Hematopoietic multipotent progenitor cell (in vitro differentiated cells): ENCODE measurements at places on chromosomes 7 and 10.
A peak's percentile ranks its signal among the peaks of the same experiment; 100 is the strongest.

GRCh38 chr7:44261240-44261639 is 60.5 kb downstream of the YKT6 start:
- no peak for DNase-seq

DNA sequence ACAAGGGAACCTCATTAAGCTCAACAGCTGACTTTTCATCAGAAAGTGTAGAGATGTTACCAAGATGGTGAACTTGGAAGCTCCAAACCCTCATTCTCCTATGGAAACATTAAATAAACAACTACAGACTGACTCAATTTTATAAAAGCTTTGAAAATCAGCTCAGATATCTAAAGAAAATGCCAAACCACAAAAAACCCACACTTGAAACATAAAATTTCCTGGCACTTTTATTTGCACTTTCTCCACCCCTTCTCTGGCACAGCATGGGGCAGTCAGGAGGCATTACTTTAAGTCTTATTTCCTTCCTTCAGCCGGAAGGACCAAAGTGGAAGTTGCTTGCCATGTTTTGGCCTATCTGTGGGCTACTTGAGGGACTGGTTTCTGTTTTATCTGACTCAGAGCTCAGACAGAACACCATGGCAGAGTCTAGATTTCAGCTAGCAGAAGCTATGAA is 114.7 kb downstream of the ODAD2 start:
- no peak for DNase-seq

GRCh38 chr10:15430969-15431771 is 60.1 kb upstream of the FAM171A1 start:
- no peak for DNase-seq

GRCh38 chr10:18079665-18080295 is 60.4 kb upstream of the CACNB2 start:
- DNase-seq: no peak

- DNase-seq: no peak
Measured at GRCh38 chr7:157587051-157587804, 250.4 kb downstream of the DNAJB6 start.

DNA sequence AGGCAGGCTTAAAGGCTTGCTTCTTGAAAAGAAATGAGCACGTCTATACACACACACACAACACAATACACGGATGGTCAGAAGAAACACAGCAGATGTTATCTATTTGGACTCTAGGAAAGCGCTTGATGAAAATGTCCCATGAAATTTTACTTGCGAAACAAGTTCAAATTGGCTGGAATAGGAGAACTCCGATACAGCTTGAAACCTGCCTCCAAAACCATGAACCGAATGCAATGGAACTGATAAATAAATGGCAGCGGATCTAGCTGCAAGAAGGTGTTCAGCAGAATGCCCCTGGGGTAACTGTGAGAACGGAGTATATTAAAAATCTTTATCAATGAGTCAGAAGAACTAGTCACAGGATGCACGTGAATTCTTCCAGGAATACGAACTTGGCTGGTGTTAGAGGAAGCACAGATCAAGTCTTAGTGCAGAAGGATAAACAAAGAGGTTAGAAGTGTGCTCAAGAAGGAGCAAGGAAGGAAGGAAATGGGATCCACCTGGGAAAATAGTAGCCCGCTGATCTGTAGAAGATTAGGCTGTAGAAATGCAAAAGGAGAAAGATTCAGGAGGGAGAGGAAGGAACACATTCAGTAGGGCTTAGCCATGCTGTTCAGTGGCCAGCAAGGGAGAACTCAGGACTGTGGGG is 142.0 kb upstream of the PRKCQ start:
- no peak for DNase-seq

DNA sequence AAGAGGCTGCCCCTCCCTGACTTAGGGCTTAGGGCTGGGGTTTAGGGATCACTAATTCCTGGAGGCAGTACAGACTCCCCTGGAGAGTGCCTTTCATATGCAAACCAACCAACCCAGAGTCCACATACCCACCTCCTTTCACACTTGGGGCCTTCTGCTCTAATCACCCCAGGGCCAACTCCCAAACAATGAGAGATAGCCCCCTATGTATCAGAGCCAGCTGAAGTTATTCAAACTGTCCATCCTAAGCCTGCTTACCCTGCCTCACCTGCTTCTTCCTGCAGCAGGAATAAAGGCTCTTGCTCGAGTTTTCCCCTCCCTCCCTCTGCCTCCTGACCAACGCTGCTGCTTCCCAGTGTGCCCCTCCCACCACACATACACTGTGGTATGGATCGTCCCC is 51.8 kb upstream of the SLC35G1 start:
- DNase-seq: no peak

GRCh38 chr10:70355051-70356021 is 27.1 kb downstream of the LRRC20 start:
- DNase-seq: no peak

- DNase-seq: no peak
Measured at GRCh38 chr10:75978213-75978612, 546.8 kb downstream of the LRMDA start.

- DNase-seq: peak; percentile 64
Measured at GRCh38 chr10:6678211-6678803, 98.2 kb upstream of the PRKCQ start.

DNA sequence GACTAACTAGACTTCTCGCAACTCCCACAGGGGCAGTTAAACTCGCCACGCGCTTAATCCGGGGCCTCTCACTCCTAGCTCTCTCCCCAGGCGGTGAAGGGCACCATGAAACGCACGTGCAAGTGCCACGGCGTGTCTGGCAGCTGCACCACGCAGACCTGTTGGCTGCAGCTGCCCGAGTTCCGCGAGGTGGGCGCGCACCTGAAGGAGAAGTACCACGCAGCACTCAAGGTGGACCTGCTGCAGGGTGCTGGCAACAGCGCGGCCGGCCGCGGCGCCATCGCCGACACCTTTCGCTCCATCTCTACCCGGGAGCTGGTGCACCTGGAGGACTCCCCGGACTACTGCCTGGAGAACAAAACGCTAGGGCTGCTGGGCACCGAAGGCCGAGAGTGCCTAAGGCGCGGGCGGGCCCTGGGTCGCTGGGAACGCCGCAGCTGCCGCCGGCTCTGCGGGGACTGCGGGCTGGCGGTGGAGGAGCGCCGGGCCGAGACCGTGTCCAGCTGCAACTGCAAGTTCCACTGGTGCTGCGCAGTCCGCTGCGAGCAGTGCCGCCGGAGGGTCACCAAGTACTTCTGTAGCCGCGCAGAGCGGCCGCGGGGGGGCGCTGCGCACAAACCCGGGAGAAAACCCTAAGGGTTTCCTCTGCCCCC is 19.5 kb downstream of the WNT8B start:
- DNase-seq: peak; percentile 68

GRCh38 chr10:110252151-110252550 is 44.7 kb downstream of the MXI1 start:
- no peak for DNase-seq

- DNase-seq: no peak
Measured at GRCh38 chr7:141490474-141490873, 60.7 kb upstream of the AGK start.

DNA sequence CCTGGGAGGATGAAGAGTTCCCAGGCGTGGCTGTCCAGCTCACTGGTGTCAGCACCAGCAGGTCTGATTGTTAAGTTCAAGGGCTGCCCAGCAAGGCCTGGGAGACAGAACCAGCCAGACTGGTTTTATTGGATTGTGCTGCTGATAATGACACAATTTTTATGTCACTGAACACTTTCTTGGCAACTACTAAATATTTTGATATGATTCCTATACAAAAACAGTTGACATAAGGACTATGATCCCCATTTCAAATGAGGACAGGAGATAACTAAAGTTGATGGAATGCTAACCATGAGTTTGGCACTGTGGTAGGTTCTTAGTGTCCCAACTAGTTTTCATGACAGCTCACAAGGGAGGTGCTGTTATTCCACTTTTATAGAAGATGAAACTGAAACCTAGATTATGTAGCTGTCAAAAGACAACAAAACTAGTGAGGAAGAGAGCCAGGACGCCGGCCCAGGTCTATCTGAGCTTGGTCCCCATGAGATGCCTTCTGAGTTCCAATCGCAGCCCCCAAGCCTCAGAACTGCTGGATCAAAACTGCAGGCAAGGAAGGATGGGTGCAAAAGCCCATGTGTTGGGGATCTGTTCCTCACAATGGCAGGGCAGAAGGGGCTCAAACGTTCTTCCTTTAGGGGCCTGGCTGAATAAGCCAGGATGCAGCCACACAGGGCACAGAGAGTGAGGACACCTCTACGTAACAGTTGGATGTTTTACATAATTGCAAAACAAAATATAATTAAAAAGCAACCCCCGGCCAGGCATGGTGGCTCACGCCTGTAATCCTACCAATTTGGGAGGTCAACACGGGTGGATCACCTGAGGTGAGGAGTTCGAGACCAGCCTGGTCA is 52.8 kb downstream of the COBL start:
- DNase-seq: no peak

DNA sequence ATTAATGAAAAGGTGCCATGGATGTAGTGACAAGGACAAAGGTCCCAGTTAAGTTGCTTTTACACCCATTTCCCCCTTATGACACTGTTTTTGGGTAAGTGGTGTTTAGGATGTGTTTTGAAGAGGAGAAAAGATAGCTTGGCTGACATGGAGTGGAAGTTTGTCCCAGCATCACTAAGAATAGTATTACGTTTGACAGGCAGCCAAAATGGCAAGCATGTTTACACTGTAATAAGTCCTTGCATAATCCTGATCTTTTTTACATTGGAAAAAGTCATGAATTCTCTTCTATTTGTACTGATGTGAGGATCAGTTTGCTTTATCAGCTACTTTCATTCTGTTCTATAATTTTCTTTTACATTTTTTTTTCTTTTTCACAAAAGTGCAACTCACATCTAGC is 137.8 kb downstream of the CHRM2 start:
- no peak for DNase-seq

DNA sequence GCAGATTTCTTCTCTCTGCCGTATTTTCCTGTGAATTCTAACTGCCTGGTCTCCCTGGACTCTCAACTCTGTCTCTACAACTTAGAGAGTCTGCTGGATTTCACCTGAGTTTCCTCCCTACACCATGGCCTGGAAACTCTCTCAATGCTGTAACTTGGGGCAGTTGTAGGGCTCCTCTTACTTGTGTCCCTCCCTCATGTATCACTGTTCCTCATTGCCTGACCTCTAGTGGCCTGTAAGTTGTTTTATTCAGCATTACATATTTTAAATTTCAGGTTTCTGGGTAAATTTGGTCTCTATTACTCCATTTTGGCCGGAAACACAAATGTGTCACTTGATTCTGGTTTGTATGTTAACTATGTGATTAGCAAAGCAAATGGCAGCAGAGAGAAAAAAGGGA is 70.9 kb downstream of the DYNC1I1 start:
- no peak for DNase-seq

- no peak for DNase-seq
Measured at GRCh38 chr10:11555556-11555955, 55.9 kb downstream of the USP6NL start.

- DNase-seq: no peak
Measured at GRCh38 chr10:974038-974784, 14.0 kb upstream of the GTPBP4 start.

- DNase-seq: no peak
Measured at GRCh38 chr10:84200537-84201243, 6.4 kb downstream of the CDHR1 start.

DNA sequence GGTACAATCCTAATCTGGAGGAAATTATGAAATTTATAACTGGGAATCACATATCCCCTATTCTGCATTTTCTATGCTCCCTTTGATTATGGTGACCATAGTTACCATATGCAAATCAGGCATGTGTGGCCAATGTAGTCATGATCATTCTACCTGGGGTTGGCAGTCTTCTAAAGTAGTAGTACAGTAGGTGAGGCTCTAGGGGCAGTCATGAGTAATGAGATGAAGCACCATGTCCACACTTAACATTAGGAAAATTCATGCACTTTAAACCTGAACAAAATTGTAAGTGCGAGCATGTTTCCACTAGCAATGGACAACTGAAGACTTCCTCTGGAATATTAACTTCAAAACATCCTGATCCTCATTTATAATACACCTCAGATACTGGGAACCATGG is 545.9 kb downstream of the SUGCT start:
- peak; percentile 18 for DNase-seq

DNA sequence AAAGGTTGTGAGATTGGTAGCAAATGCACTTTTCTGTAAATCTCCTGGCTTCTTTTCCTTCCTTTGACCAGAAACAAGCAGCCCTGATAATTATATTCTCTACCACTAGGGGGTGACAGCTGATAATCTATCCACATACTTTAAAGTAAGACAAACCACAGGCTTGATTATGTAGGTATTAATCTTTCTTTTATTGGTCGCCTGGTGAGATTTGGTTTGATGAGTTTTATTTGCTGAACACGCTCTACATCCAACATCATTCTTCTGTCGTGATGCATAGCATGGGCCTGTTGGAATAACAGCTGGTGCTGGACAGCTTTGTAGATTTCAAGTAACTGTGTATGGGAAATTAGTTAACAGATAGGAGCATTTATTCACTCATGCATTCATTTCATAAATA is 63.5 kb downstream of the ZNF365 start:
- peak; percentile 21 for DNase-seq

GRCh38 chr10:20407357-20407756 is 489.8 kb downstream of the NEBL start:
- DNase-seq: no peak

GRCh38 chr10:88592906-88593305 is 6.3 kb downstream of the LIPJ start:
- no peak for DNase-seq

- DNase-seq: no peak
Measured at GRCh38 chr7:22413211-22413610, 56.3 kb upstream of the RAPGEF5 start.

DNA sequence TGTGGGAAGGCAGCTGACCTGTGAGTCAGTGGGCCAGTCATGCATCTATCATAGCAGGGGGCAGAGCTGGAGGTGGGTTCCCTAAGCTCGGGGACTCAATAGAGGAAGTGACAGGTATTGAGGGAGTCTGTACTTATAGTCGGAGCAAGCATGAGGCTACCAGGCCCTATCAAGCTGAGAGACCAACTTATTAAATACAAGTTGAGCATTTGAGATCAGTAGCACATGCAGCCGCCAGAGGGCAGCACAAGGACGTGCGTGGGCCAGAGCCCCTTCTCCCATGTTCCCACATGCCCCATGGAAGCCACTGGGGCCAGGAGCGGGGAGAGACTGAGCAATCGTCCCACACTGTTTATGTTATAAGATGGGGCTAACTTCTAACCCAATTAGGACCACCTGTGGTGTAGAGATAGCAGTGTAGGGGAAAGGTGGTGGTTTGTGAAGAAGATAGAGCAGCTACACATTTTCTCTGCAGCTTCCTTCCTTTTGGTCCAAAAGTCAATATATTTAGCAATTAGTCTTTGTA is 13.0 kb upstream of the STK31 start:
- peak; percentile 73 for DNase-seq

GRCh38 chr7:6193709-6194108 is 78.7 kb downstream of the CYTH3 start:
- no peak for DNase-seq
